ENCODE measurements at places on chromosomes 7 and 10.

DNA sequence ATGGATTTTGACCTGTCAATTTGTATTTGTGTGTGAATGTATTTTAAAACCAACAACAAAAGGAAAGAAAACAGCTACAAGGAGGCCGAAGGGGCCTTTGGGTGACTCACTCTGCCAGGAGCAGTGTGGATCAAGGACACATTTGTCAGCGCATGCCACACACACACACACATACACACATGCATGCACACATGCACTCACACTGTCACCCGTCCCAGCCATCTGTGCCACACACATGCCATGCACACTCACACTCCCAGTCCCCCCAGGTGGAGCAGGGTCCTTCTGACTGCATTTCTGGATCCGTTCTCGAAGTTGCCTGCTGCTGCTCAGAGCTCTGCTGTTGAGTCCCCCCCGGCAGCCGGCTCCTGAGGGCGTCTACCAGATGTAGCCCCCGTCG lies 26.0 kb downstream of the SPOCK2 start:
- no peak for DNase-seq

GRCh38 chr10:92692697-92693533 lies 3.2 kb downstream of the HHEX start:
- no peak for DNase-seq

DNA sequence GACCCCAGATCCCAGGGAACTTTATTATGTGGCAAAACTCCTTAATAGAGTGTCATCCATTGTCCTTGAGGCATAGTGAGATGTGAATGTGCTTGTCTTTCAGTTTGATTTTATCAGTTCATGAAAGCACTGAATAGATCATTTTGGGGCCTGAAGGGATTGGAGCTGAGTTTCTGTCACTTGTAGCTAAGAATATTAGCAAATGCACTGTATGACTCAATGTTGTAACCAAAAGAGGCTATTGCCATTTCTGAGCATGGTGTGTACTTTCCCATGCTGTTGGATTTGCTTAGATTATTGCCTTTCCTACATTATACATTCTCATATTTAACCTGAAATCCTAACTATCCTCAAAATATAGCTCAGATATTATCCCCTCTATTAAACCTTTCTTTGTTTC lies 130.4 kb downstream of the PRKG1 start:
- DNase-seq = no peak

- no peak for DNase-seq
Observed at GRCh38 chr7:68783684-68784083, 814.6 kb upstream of the AUTS2 start.

DNA sequence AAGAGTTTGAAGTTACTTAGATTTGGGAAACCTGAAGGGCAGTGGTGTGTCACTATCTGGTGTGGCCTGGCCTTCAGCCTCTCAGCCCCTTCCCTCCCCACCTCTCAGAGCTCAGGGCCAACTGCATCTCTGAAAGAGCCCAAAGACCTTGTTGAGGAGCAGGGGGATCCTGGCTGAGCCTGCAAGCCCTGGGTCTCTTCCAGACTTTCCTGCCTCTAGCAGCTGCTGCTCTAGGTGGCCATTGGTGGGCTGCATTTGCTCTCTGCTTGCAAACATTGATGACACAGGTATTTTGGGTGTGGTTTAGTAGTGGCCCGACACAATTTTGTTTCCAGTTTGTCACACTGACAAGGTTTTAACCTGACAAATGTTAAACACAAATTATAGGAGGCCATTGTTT lies 3.1 kb upstream of the UPP1 start:
- no peak for DNase-seq

- no peak for DNase-seq
Observed at GRCh38 chr10:24722131-24722675, 1.5 kb downstream of the ARHGAP21 start.

- no peak for DNase-seq
Observed at GRCh38 chr10:1611936-1612550, 125.3 kb downstream of the ADARB2 start.

GRCh38 chr7:81776948-81777630 lies 7.2 kb upstream of the HGF start:
- DNase-seq = no peak

DNA sequence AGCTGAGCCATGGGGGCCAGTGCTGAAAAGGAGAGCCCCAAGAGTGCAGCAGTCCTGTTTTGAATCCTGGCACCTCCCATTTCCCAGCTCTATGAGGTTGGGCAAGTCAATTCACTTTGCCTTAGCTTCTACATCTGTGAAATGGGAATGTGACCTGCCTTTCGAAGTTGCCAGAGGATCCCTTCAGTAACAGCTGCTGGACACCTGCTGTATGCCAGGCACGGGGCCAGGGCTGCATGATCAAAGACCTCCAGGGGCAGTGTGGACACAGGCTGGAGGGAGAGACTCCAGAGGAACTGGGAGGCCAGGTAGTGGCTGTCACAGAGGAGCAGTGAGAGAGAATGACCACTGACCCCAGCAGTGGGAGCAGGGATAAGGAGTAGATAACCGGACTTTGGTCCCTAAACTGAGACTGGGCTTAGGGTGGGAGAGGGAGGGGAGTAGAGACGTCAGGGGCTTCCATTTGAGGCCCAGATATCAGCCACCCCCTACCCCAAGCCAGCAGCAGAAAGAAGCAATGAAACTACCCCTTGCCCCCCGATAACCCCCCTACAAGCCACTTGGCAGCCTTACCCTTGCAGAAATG lies 45.2 kb downstream of the SRRM3 start:
- no peak for DNase-seq

DNA sequence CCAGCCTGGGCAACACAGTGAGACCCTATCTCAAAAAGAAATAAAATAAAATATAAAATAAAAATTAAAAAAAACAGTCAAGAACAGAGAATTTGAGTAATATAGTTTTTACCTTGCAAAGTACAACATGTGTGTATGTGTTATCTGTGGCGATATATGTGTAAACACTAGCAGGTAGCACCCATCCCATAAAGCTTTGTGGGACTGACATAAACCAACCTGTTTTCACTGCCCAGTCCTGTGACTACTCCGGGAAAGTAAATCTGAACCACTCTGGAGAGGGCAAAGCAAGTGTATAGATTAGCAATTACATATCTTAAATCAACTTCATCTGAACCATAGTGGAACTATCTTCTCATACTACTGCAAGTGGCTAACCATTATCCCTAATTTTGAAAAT lies 72.3 kb downstream of the COA1 start:
- DNase-seq = no peak

- no peak for DNase-seq
Observed at GRCh38 chr10:99658622-99659030, 683 bp upstream of the ENTPD7 start.

- no peak for DNase-seq
Observed at GRCh38 chr10:35889971-35890675, 248.0 kb upstream of the FZD8 start.

- DNase-seq = no peak
Observed at GRCh38 chr10:102409604-102410428, 8.8 kb downstream of the PSD start.

GRCh38 chr7:92880212-92881090 lies 44.1 kb upstream of the CDK6 start:
- no peak for DNase-seq

DNA sequence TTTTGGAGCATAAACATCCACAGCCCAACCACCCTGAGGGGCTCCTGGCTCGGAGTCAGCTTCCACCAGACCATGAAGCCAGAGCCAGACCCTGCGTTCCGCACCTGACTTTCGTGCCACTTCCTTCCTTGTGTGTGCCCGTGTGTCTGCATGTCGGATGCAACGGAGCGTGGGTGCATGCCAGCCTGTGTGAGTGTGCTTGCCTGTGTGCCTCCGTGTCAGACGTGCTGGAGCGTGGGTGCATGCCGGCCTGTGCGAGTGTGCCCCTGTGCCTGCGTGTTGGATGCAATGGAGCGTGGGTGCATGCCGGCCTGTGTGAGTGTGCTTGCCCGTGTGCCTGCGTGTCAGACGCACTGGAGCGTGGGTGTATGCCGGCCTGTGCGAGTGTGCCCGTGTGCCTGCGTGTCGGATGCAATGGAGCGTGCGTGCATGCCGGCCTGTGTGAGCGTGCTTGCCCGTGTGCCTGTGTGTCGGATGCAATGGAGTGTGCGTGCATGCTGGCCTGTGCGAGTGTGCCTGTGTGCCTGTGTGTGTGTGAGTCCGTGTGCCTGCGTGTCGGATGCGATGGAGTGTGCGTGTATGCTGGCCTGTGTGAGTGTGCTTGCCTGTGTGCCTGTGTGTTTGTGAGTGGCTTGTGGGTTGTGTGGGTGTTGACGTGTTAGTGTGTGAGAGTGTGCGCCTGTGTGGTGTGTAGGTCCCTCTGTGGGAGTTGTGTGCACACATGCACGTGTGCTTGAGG lies 28.1 kb upstream of the KNDC1 start:
- no peak for DNase-seq

- no peak for DNase-seq
Observed at GRCh38 chr7:107630342-107630741, 30.3 kb upstream of the SLC26A4 start.

- DNase-seq = no peak
Observed at GRCh38 chr10:124722798-124723783, 21.1 kb downstream of the FAM53B start.

GRCh38 chr10:71909399-71910083 lies 54.7 kb upstream of the CHST3 start:
- DNase-seq = no peak

- DNase-seq = no peak
Observed at GRCh38 chr7:46814516-46815250, 767.2 kb downstream of the TNS3 start.

DNA sequence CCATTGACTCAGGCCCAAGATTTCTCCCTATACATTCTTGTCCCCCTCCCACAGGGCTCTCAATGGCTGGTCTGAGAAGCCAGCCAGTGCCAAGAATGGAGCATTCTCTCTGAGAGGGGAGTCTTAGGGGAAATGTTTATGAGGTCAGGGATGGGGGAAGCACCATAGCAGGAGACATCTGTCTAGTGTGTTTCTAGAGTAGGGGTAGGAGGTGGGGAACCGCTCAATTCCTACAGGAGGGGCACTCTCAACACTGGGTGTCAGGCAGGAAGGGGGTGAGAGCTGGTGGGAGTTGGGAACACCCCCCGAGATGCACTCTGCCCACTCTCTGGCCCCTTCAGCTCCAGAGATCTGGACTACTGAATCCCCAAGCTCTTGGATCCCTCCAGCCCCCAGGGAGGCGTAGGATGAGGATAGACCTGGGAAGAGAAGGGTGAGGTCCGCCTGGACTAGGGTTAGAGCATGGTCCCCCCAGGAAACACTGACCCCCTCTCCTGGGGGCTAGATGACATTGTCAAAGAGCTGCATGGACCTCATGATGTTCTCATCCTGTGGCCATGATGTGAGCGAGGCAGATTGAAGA lies 8.7 kb upstream of the OGA start:
- DNase-seq = no peak

DNA sequence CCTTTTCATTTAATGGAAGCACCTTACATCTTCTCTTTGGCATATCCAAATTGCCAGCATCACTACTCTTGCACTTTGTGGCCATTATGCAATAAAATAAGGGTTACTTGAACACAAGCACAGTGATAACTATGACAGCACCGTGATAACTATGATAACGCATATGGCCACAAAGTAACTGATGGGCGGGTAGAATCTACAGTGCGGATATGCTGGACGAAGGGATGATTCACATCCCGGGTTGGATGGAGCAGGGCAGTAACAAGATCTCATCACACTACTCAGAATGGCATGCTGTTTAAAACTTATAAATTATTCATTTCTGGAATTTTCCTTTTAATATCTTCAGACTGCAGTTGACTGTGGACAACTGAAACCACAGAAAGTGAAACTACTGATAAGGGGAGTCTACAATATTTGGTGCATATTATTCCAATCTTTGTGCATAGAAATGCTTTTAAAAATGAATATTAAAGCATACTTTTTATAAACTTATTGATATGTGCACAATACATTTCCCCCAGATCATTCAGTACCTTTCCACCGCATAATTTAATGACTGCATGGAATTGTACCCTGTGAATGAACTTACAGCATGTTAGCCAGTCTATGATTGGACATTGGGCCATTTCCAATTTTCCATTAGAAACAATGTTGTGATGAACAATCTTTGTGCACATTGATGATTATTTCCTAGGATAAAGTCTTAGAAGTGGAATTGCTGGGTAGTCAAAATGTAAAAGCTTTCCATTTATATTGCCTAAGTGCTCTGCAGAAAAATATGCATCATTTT lies 136.4 kb downstream of the WNT2 start:
- no peak for DNase-seq

- DNase-seq = no peak
Observed at GRCh38 chr10:117441812-117442443, 66.7 kb upstream of the PDZD8 start.

DNA sequence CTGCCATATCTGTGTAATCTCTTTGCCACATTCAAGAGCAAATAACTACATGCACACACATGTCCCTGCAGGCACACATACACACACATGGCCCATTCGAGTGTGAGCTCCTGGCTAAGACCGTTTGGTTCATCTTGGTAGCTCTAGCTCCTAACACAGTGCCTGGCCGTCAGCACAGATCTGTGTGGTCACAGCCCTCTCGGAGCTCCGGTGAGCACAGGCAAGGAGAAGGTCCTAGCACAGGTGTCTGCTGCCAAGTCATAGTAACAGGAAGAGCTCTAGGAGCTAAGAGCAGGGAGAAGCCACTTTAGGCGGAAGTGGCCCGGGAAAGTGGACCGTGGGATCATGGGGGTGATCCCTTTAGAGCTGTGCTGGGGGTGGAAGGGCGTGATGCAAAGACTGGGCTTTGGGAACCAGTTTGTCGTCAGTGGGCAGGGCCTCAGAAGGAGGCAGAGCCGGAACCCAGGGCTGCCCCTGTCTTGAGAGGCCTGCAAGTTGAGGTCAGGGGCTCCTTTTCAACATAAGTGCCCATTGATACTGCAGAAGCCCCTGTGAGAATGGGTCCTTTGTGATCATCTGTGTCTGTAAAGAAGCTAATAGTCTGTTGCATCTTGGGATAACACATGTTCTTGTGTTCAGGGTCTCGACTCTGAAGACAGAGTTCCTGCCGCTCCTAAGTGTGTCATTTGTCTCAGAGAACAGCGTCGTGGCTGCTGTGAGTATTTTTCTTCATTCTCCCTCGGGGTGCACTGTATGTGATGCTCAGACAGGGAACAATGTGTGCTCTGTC lies 16.6 kb upstream of the ARPC1B start:
- no peak for DNase-seq

- DNase-seq = no peak
Observed at GRCh38 chr7:111226800-111227199, 135.9 kb downstream of the LRRN3 start.

DNA sequence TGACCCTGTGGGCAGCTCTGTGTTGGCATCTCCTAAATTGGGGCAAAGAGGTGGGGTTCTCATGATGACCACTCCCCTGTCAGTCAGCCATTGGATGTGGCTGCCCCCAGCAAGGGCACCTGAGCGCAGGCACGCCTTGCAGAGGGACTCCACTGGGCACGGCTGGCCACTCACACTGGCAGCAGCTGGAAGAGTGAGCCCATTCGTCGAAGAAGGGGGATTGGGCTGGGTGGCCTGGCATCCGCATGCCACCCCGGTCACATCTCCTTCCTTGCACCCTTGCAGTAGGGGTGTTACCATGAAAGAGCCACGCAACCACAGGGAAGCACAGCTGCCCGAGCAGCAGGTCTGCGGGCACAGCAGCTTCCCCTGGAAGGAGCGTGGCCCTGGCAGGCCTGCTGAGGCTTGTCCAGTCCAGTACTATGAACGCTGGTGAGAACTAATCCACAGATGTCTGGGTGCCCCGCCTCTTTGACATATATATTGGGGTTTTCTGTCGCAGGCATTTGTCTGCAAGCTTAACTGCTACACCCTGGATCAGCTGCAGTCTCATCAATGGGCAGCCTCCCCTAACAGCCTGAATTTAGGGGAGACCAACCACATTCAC lies 25.7 kb upstream of the GRB10 start:
- DNase-seq = no peak
